ENCODE measurements at places on chromosomes 4 and X. TPM values are rescaled to one million over a fixed set of nuclear protein-coding genes. Genes with fewer than 3 reads are reported as not detected.

DNA sequence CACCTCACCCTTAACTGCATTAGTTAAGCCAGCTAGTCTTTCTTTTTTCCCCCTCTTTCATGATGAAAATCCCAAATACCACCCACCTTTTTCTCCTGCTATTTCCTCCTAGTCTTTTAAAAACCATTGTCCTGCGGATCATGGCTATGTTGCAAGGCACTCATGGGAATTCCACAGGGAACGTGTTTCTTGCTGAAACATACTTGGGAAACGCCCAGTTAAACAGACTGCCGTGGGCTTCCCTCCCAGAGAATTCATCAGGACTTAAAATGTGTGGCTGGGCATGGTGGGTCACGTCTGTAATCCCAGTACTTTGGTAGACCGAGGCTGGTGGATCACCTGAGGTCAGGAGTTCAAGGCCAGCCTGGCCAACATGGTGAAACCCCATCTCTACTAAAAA, 32.2 kb downstream of the XG start:
- H3K36me3 ChIP-seq, result no peaks in the 10 kb centered on the region
- H3K27ac ChIP-seq, result no peak overlapping the region
- no peaks in the 10 kb centered on the region for H3K27me3 ChIP-seq
- H3K4me3 ChIP-seq, result no peak overlapping the region
- no peaks in the 10 kb centered on the region for H3K4me1 ChIP-seq

- H3K27me3 ChIP-seq, result no peaks in the 10 kb centered on the region
- no peaks in the 10 kb centered on the region for H3K36me3 ChIP-seq
- no peak for DNase-seq
- no peak overlapping the region for H3K27ac ChIP-seq
- H3K4me3 ChIP-seq, result no peak overlapping the region
- no peaks in the 10 kb centered on the region for H3K4me1 ChIP-seq
Measured at GRCh38 chr4:48813964-48814363, 16.9 kb upstream of the OCIAD1 start.

Gene FREM3
- not detected for total RNA-seq

Gene SHROOM3
- 28.0 TPM for total RNA-seq

Gene PTCHD1
- 0.59 TPM for total RNA-seq

DNA sequence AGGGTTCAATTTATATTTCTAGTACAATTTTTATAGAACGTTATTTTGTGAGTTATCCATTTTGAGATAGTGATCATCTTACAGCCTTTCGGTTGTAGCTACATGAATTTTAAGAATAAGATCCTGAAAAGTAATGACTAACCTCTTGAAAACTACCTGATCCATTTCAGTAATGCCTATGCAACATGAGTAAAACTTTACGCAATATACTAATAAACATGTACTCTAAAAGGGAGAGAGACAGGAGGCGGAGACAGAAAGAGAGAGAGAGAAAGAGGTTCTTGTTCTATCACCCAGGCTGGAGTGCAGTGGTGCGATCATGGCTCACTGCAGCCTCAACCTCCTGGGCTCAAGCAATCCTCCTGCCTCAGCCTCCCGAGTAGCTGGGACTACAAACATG, 816.1 kb downstream of the CCSER1 start:
- H3K27ac ChIP-seq, result no peak overlapping the region
- no peaks in the 10 kb centered on the region for H3K36me3 ChIP-seq
- H3K4me3 ChIP-seq, result no peak overlapping the region
- H3K27me3 ChIP-seq, result no peaks in the 10 kb centered on the region

- H3K36me3 ChIP-seq, result no peaks in the 10 kb centered on the region
- H3K4me1 ChIP-seq, result no peaks in the 10 kb centered on the region
- H3K27me3 ChIP-seq, result no peaks in the 10 kb centered on the region
- no peak for DNase-seq
- no peak overlapping the region for H3K27ac ChIP-seq
- no peak overlapping the region for H3K4me3 ChIP-seq
Measured at GRCh38 chr4:48604041-48604440, 114.0 kb downstream of the ZAR1 start.

Gene XAGE1A
- not detected for total RNA-seq

DNA sequence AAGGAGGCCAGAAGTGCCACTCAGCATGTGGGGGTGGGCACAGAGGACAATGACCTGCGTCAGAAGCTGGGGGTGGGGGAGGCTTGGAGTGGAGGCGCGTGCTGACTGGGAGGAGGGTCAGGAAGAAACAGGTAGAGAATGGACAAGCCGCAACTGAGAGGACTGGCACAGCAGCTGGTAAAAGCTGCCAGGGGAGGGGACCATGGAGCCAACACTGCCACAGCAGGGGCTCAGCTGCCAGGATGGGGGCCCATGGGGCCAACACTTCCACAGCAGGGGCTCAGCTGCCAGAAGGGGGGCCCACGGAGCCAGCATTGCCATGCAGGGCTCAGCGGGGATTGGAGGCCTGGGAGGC, 19.1 kb downstream of the RNF212 start:
- no peak overlapping the region for H3K27ac ChIP-seq
- no peak overlapping the region for H3K4me3 ChIP-seq
- no peaks in the 10 kb centered on the region for H3K4me1 ChIP-seq

GRCh38 chr4:29538889-29539646, 1181.1 kb upstream of the PCDH7 start:
- H3K4me3 ChIP-seq, result no peak overlapping the region
- H3K36me3 ChIP-seq, result no peaks in the 10 kb centered on the region
- no peak for DNase-seq

- H3K4me3 ChIP-seq, result no peak overlapping the region
- H3K36me3 ChIP-seq, result no peaks in the 10 kb centered on the region
- no peaks in the 10 kb centered on the region for H3K27me3 ChIP-seq
- no peak overlapping the region for H3K27ac ChIP-seq
- no peaks in the 10 kb centered on the region for H3K4me1 ChIP-seq
Measured at GRCh38 chr4:66974665-66975064, 570.6 kb downstream of the CENPC start.

GRCh38 chr4:80814266-80814665, 216.2 kb upstream of the BMP3 start:
- no peaks in the 10 kb centered on the region for H3K4me1 ChIP-seq
- H3K4me3 ChIP-seq, result no peak overlapping the region
- no peak overlapping the region for H3K27ac ChIP-seq

DNA sequence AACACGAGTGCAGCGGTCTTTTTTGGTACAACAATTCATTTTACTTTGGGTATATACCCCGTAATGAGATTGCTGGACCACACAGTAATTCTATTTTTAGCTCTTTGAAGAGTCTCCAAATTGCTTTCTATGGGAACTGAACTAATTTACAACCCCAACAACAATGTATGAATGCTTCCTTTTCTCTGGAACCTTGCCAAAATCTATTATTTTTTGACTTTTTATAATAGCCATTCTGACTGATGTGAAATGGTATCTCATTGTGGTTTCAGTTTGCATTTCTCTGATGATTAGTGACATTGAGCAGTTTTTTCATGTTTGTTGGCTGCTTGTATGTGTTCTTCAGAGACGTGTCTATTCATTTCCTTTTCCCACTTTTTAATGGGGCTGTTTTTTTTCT, 240.8 kb downstream of the STK32B start:
- H3K36me3 ChIP-seq, result no peaks in the 10 kb centered on the region
- no peak overlapping the region for H3K27ac ChIP-seq
- DNase-seq, result no peak
- H3K4me1 ChIP-seq, result no peaks in the 10 kb centered on the region
- no peaks in the 10 kb centered on the region for H3K27me3 ChIP-seq

- DNase-seq, result no peak
- peaks cover 6% of the 10 kb centered on the region for H3K4me1 ChIP-seq
- H3K36me3 ChIP-seq, result no peaks in the 10 kb centered on the region
- no peak overlapping the region for H3K4me3 ChIP-seq
Measured at GRCh38 chr4:113614414-113614813, 147.1 kb downstream of the CAMK2D start.

- peak overlapping the region; percentile 70 for H3K27ac ChIP-seq
- DNase-seq, result no peak
- H3K4me3 ChIP-seq, result no peak overlapping the region
- H3K27me3 ChIP-seq, result no peaks in the 10 kb centered on the region
- peaks cover 29% of the 10 kb centered on the region for H3K4me1 ChIP-seq
- H3K36me3 ChIP-seq, result no peaks in the 10 kb centered on the region
Measured at GRCh38 chr4:87839592-87839946, 6.8 kb downstream of the MEPE start.

Gene SULT1E1
- total RNA-seq, result not detected

DNA sequence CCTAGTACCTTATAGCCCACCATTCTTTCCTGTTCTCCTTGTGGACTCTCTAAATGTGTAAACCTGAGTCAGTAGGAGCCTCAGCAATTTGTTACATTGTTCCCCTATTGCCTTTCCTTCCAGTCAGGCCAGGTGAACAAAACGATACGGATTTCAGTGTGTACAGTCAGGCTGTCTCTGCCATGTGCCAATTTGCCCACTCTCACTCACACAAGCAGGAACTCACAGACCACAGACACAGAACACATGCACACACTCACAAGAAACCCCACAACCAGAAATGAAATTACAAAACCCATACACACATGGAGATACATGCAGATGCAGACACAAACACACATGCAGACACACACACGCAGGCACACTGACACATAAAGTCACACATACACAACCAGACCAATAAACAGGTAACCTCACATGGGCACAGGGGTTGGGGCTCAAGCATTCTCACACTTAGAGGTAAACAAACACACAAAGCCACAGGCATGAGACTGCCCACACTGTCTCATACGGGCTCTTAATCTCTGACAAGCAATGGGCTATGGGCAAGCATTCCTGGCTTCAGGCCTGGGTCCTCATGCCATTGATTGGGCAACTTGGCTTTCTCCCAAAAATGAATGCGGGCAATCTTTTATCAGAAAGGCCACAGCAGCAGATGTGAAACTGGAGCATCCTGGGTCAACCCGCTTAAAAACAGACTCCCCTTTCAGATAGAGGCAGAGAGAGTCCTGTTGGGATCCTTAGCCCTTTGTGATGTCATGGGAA, 68.7 kb downstream of the NBDY start:
- no peak overlapping the region for H3K4me3 ChIP-seq
- no peaks in the 10 kb centered on the region for H3K27me3 ChIP-seq

Gene PAGE1
- total RNA-seq, result not detected

- DNase-seq, result no peak
- no peak overlapping the region for H3K27ac ChIP-seq
- no peaks in the 10 kb centered on the region for H3K36me3 ChIP-seq
Measured at GRCh38 chrX:138648568-138648967, 62.9 kb downstream of the FGF13 start.

Gene PALLD
- total RNA-seq, result 214 TPM

GRCh38 chr4:78613522-78614321, 62.2 kb downstream of the ANXA3 start:
- DNase-seq, result no peak
- H3K27me3 ChIP-seq, result no peaks in the 10 kb centered on the region
- H3K4me3 ChIP-seq, result no peak overlapping the region
- H3K27ac ChIP-seq, result no peak overlapping the region
- no peaks in the 10 kb centered on the region for H3K4me1 ChIP-seq
- no peaks in the 10 kb centered on the region for H3K36me3 ChIP-seq

GRCh38 chrX:40625294-40625693, 2.1 kb downstream of the MPC1L start:
- H3K27ac ChIP-seq, result no peak overlapping the region
- no peak overlapping the region for H3K4me3 ChIP-seq
- H3K4me1 ChIP-seq, result no peaks in the 10 kb centered on the region
- peaks cover 5% of the 10 kb centered on the region for H3K27me3 ChIP-seq

- no peak within 1 kb of the TSS for H3K27ac ChIP-seq
- H3K4me1 ChIP-seq, result no peaks in the 10 kb centered on the region
- H3K36me3 ChIP-seq, result no peaks in the 10 kb centered on the region
- peaks cover 46% of the 10 kb centered on the region for H3K27me3 ChIP-seq
Measured at GRCh38 chrX:6228720-6229119, at the start of gene NLGN4X. NLGN4X (minus strand) TSS chrX:6228867; CDS start chrX:6151466, 77,401 bp downstream.

Gene MSL3
- total RNA-seq, result 19.4 TPM

Gene AKAP4
- not detected for total RNA-seq

DNA sequence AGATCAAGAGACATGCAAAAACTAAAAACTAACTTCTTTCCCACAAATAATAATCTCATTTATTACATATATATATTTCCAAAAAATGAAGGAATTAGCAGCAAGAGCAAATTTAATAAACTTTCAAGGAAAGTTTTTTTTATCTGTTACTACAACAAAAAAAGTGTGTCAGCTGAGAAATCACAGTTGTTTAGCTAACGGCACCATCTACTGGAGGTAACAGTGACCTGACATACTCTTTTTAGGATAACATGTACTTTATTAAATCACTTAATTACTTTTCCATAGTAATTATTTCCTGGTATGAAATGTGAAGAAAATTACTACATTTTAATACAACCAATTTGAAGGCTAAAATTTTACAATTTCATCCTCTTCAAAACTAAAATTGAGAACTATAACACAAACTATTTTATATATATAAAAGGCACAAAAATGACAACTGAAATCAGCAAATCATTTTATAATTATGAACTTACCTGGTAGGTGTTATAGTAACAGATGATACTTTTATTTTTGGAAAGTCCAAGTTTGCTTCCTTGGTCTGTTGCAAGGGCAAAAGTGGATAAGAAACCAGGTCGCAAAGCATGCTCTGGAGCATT, 9.1 kb downstream of the LAMTOR3 start:
- H3K27me3 ChIP-seq, result no peaks in the 10 kb centered on the region
- H3K4me3 ChIP-seq, result no peak overlapping the region
- peaks cover 49% of the 10 kb centered on the region for H3K36me3 ChIP-seq
- no peaks in the 10 kb centered on the region for H3K4me1 ChIP-seq
- no peak overlapping the region for H3K27ac ChIP-seq

Gene NHSL2
- 22.4 TPM for total RNA-seq

Gene NPFFR2
- total RNA-seq, result not detected

- H3K27me3 ChIP-seq, result no peaks in the 10 kb centered on the region
- H3K4me1 ChIP-seq, result no peaks in the 10 kb centered on the region
Measured at GRCh38 chr4:101025755-101026154, 321.6 kb downstream of the PPP3CA start.

DNA sequence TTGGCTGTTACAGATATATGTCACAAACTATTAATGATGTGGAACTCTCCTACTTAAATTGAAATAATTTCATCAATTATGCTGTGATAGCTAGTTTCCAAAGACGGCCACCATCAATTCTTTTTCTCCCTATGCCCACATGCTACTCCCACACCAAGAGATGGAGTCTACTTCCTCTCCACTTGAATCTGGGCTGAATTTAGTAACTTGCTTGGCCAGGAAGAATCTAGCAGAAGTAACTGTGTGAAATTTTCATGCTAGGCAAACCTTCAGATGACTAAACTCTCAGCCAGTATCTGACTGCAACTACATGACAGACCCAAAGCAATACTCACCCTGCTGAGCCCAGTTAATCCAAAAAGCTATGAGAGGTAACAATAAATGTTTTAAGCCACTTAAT, 3.2 kb downstream of the SEPSECS start:
- no peaks in the 10 kb centered on the region for H3K36me3 ChIP-seq
- H3K4me1 ChIP-seq, result peaks cover 4% of the 10 kb centered on the region
- no peak overlapping the region for H3K4me3 ChIP-seq

GRCh38 chrX:41733939-41734338, 10.0 kb downstream of the GPR82 start:
- no peaks in the 10 kb centered on the region for H3K4me1 ChIP-seq
- no peaks in the 10 kb centered on the region for H3K27me3 ChIP-seq
- no peak overlapping the region for H3K4me3 ChIP-seq
- H3K27ac ChIP-seq, result no peak overlapping the region
- DNase-seq, result no peak
- no peaks in the 10 kb centered on the region for H3K36me3 ChIP-seq

All from tibial nerve (tissue), 4 donors.